ENCODE measurements at places on chromosomes 11 and 22.
A peak's percentile ranks its signal among the peaks of the same experiment; 100 is the strongest.

DNA sequence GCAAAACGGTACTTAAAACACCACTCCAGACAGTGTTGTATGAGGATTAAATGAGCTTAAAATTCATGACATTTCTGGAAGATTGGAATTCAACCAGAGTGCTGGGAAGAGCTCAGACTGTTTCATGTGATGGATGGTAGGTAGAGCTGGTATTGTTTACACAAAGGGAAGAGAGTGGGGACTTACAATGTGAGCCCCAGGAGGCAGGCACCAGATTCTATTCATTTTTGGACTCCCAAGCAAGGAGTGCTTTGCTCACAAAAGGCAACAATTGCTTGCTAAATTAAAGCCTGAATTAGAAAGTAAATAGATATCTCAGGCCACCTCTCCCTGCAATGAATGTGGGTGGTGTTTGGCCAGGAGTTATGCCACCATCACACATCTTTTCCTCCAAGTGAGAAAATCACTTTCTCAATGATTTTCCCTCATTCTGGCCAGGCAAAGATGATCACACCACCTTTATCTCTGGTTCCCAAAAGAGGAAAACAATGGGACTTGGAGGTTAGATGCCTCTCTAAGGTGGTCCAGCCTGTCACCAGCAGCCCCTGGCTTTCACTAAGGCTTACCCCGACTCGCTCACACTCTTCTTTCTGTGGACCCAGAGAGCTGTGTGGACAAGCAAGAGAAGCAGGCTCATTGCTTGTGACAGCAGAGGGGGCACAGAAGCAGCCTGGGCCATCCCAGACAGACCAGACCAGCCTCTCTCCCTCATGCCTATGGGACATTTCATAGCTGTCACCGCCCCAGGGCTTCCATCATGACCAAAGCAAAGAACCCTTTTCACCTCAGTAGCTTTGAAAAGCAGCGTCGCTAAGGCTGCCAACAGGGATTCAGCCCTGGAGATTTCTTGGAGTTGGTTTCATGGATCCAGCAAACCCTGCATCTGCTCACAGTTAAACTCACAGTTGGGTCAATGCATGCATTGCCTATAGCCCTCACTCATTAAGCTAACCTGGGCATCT, 63.5 kb upstream of the DRD2 start:
- DNase-seq: no peak

DNA sequence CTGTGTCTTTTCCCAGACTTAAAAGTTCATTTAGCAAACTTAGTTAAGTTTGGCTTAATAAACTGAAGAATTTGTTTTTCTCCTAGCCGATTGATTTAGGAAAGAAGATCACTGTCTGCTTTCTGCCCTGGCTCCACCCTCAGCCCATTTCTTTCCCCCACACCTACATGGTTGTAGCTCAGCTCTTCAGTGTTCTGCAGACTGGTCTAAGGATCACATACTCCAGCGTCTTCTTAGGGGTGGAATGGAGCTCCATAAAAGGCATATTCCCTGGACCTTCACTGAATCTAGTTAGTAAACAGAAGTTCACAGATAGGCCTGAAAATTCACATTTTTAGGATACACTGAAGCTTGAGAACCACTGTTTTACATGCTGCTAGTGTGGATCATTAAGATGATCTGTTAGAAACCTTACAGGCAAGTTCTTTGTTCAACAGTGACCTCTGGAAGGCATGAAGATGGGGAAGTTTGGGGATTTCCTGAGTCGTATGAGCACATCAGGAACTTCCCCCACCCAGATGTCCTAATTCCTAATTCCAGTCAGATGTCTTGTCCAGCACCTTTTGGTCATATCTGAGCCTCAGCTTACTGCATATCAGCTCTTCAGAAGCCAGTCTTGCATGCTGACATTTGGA, 16.8 kb downstream of the PIWIL4 start:
- no peak for DNase-seq

GRCh38 chr22:16866167-16866566, 41.0 kb upstream of the XKR3 start:
- DNase-seq: no peak

- DNase-seq: no peak
Measured at GRCh38 chr11:23423104-23423503, 562.8 kb upstream of the CCDC179 start.

DNA sequence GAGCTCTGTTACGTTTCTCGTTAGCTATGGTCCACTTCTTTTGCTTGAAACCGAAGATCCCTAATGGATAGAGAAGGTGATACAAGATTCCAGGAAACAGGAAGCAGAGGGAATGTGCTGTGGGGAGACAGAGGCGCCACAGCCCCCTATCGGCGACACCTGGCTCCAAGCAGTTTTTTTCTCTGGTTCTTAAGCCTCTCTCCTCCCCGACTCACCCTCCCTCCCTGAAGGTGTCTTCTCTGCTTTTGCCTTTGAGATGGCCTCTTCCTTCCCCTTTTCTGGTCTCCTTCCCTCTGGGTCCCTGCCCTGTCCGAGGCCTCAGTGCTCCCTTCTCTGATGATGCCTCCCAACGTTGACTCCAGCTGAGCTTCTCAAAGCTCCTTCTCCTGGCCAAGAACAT, 14.2 kb upstream of the APOBEC3A start:
- no peak for DNase-seq

DNA sequence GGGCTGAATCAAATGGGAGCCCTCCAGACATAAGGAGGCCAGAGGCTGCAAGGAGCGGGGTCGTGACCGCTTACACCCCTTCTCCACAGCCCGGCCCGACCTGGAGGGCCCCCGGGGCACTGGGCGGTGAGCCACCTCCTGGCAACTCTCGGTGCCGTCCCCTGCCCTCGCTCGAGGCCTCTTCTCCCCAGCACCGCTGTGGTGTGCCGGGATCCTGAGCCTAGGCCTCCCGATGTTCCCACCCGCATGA, 432 bp upstream of the GP1BB start:
- DNase-seq: no peak

DNA sequence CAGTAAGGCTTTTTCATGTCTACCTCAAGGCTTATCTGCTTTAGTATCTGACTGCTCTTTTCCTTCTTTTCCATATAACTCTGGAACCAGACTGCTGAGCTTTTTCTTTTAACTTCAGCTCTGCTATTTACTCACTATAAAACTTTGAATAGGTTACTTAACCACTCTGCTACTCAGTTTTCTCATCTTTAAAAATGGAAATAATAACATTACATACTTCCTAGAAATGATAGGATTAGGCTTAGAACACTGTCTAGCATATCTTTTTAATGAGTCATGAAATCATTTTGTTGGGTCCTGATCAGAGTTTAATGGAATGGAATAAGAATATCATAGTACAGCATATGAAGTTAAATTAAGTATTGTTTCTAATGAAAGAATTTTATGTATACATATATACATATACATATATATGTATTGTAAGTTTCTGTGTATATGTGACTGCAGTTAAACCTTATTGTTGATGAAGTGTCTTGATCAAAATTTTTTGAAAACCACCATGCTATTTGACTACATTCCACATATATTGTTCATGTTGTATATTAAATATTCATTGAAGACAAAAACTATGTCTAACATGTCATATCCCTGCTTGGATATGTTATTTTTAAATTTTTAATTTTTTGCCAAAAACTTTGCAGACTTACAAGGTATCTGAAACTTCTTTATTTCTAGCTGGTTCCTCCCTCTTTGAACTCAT, 120.2 kb downstream of the METTL15 start:
- DNase-seq: no peak

GRCh38 chr11:75633409-75634066, 35.3 kb downstream of the MAP6 start:
- no peak for DNase-seq

DNA sequence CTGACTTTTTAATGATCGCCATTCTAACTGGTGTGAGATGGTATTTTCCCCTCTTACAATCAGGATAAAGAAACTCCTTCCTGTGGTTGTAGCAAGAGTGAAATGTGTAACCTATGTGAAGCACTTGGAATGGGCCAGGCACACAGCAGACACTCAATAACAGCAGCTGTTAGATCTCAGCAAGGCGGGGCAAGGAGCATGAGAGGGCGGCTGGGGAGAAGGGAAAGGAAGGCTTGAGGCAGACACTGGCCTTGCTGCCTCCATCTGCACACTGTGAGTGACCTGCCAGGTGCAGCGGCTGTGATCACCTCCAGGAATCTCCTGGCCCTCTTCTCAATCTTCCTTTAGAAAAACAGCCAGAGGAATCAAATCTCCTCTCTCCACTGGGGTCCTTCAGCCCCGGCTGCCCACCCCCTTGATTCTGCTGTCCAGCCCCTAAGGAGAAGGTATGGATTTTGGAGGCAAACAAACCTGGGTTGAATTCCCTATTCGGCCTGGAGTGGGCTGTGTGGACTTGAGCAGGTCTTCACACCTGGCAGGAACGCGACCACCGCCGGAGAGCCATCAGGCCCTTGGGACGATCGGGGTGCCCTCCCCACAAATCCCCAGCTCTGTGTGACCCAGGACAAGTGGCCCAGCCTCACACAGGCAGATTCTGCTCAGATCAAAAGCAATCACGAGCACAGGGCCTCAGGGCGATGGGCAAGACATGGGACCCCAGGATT, 49.0 kb downstream of the RPUSD4 start:
- no peak for DNase-seq

- no peak for DNase-seq
Measured at GRCh38 chr11:19766206-19766605, 53.6 kb downstream of the NAV2 start.

DNA sequence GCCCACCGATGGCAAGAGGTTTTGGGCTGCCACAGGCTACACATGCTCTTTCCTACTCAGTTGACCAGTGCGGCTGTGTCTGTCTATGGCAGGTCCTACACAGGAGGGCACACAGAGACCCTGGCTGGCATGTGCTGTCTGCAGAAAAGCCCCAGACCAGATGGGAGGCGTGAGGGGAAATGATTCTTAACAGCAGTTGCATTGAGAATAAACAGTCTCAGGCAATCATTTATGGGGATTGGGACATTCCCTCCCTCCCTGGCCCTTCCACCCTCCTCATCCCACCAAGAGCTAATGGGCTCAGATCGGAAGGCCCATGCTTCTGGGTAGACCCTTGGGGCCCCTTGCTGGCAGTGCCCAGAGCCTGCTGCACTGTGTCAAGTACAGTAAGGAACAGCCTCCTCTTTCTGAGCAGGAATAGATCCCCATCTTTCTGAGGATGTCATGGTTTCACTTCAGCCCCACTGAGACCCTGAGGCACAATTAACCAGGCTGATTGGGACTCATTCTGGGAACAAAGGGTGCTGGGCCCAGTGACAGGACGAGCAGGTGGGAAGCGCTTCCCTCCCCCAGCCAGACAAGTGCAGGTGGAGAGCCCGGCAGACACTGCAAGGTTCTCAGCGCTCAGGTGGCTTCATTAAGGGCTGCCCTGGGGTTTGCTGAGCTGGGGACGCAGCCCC, 28.3 kb downstream of the TSPAN18 start:
- no peak for DNase-seq

DNA sequence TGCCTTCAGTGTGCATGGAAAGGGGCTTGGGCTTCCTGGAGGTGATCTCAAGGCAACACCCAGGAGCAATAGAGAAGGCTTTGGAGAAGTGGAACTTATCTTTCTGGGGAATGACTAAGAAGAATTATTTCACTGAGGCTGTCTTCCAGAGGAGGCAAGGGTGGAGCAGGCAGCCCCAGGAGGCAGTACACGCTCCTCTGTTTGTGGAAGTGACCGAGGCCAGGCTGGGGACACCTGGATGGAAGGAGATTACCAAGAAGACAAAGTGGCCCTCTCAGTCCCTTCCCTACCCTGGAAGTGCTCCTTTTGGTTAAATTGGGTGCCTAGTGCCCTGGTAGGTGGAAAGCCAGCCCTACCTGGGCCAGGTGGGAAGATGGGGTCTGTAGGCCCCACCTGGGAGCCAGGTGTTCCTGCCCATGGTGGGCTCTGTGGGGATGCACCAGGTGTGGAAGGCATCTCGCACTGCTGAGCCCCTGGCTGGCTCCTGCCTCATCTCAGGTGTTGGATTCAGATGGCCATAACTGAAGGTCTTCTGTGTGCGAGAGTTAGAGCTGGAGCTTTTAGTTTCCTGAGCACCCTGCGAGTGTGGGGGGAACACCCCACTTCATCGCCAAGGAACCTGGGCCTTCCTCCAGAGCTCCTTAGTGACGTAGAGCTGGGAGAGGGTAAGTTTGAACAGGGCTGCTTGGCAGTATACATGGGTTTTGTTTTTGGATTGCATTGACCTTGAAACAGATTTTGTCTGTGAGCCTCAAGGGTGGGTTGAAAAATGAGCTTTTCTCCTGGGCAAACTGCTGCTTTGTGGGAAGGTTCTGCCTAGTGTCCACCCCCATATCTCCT, 46.1 kb downstream of the MICAL2 start:
- no peak for DNase-seq

- no peak for DNase-seq
Measured at GRCh38 chr11:35362521-35362980, 56.8 kb downstream of the SLC1A2 start.

- no peak for DNase-seq
Measured at GRCh38 chr11:33690290-33691065, 10.1 kb downstream of the C11orf91 start.

- DNase-seq: no peak
Measured at GRCh38 chr11:21564095-21564494, 628.8 kb upstream of the ANO5 start.

DNA sequence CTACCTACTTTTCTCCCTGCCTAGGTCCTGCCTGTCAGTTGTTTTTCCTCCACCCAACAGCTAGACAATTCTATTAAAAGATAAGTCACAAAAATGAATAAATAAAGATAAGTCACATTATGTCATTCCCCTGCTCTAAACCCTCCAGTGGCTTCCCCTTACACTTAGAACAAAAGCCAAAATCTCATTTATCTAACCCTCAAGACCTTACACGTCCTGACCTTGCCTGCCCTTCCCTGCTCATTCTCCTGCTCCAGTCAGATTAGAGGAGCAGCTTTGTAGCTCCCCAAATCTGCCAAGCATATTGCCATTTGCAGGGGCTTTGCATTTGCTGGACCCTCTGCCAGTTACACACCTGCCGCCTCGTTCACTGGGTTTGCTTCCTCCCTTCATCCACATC, 16.7 kb downstream of the KREMEN1 start:
- no peak for DNase-seq

- DNase-seq: no peak
Measured at GRCh38 chr11:86931548-86932258, 23.5 kb downstream of the FZD4 start.

GRCh38 chr11:72670041-72670440, 4.2 kb downstream of the PDE2A start:
- DNase-seq: no peak

GRCh38 chr11:83054001-83054400, 17.7 kb downstream of the RAB30 start:
- DNase-seq: peak; percentile 12

- DNase-seq: no peak
Measured at GRCh38 chr11:31030138-31030792, 339.3 kb downstream of the DCDC1 start.

DNA sequence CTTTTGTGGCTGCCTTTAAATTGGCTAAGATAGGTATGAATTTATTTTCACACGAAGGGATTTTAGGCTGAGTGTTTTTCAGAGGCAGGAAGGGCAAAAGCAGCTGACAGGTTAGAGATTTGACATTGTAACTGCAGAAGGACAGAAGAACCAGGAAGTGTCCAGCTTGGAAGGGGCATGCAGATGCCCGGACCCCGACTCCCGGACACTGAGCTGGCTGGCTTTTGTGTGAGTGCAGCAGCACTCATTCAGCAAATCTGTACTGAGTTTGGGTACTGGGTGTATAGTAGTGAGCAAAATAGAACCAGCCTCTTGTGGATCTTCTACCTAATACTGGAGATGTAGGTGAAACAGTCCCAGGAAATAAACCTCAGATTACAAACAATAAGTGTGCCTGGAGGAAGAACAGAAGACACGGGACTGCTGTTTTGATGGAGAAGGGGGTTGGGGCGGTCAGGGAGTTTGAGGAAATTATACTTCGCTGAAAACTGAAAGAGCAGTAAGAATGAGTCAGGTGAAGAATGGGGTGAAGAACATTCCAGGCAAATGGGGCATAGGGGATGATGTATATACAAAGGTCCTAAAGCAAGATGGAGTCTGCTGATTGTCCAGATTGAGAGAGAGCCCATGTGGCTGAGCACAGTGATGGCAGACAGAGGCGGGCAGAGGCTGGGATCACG, 64.6 kb downstream of the PPFIBP2 start:
- DNase-seq: no peak

Measured in KG1 (cell line).